ENCODE measurements at places on chromosomes 3 and 15.

- no peak for DNase-seq
Observed at GRCh38 chr3:184896336-184896735, 84.4 kb downstream of the VPS8 start.

DNA sequence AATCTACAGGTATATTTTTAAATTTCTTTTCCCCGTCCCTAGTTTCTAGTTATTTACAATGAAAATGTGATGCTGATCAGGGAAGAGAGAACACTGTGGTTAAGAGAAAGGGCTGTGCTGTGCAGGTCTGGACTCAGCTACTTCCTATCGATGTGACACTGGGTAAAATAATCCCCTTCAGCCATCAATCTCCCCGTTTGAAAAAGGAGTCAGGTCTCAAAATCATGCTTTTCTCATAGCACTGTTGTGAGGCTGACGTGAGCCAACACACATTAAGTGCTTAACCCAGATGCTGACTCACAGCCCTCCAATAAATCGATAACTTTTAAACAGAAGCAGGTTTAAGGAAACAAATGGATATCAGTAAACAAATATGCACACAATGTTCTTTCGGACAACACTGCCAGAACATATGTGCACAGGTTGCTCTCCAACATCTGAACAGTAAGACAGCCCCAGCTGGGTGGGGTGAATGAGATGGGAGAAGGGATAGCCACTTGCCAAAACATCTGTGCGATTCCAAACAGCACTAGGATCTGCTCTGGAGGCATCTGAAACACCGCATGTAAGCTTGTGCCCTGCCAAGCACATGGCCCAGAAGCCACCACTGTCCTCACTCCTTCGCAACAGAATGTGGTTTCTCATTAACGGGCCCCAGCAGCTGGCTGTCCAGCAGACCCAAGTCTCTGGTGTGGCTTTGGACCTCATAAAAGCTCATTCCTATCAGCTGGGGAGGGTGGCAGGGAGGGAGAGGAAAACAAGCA, 143.2 kb upstream of the PRICKLE2 start:
- no peak for DNase-seq

DNA sequence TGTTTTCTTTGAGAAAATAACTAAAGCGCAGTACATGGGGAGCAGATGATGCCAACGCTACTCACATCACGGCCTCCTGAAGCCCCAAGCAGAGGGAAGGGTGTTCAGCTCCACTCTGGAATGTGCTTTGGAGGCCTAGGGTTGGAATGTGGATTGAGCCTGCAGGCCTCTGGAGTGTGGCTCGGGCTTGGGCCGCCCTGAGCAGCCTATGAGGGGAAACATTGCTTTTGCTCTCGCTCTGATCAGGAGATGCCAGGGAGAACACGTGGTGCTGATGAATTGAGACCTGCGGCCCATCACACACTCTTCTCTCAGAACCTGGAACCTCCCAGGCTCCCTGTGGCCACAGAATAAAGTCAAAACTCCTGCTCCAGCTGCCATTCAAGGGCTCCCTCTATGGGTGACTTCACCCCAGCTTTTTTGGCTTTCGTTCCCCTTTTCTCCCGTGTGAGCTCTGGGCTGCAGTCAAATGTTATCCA, 23.3 kb downstream of the CCDC13 start:
- no peak for DNase-seq

DNA sequence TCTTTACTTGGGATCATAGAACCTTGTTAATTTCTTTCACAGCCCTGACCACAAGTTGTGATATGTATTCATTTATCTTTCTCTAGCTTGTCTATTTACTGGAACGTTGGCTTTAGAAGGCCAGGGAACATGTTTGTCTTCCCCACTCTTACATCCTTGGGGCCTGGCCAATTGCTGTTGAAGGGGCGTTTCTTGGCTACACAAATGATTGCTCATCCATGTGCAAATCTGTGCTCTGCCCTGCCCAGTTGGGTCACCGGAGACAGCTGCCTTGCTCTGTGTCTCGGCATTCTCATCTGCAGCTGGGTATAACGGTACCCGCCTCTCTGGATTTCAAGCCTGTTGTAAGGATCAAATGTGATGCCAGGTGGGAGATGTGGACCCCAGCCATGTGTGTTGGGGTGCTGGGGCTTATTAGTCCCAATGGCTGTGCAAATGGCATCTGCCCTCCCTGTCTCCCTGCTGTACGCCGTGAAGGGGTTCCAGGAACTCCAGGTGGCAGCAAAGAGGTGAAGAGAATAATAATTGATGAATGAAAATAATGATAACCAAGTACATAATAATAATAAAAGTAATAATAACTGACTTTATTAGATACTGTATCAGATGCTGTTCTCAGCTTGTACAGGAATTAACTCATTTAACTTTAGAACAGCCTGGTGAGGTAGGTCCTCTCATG, 24.0 kb upstream of the TLE3 start:
- DNase-seq = no peak

DNA sequence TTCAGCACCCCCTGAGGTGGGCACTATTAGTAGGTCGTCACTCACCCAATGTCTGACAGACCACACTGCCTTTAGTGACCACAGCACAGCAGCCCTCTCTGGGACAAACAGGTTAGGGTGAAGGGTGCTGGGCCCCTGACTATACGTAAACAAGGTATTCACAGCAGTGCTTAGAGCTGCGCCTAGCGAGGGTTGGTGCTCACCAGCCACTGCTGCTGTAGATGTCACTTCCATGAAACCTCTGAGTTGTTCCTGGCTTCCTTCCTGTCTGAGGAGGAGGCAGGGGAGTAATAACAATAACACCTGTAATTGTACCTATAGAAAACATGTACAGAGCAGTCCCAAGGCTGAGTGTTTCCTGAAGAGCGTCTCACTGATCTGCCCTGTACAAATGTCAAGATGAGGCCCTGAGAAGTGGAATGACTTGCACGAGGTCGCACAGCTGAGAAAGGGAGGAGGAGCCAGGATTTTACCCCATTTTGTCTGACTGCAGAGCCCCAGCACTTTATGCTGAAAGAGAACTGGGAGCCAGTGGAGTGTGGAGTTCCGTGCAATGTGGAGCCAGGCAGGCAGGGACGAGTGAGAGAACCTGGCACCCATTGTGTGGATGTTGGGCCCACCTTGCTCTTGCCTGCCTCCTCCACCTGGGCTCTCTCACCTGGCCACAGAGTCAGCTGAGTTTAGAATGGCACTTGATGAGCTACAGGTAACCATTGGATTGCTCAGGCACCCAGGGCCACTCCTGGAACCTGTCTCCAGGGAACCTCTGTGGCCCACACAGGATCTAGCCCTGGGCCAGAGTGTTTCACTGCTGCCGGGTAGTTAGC, 93.8 kb downstream of the DNAJB8 start:
- DNase-seq = no peak

GRCh38 chr3:122961146-122961545, 66.4 kb downstream of the SEMA5B start:
- no peak for DNase-seq

- no peak for DNase-seq
Observed at GRCh38 chr3:127387556-127388153, 99.8 kb upstream of the PRR20G start.

GRCh38 chr3:53721187-53722119, 124.8 kb downstream of the CHDH start:
- DNase-seq = no peak

- DNase-seq = no peak
Observed at GRCh38 chr15:27327467-27328025, 356.6 kb downstream of the GABRG3 start.

DNA sequence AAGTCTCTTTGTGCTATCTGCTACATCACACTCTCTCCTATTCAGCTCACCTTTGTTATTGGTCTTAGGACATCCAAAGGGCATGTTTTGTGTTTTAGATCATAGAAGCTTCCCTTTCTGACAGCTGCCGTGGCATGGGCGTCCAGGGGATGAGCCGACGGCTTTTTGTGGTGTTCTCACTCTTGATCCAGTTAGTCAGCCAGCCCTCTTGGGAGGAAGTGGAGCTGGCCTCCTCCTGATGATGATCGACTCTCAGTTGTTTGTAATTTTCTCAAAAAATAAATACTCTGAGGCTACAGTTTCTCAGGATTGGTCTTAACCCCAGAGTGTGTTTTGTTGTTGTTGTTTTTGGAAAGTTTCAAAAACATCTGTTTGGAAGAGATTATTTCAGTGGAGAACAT, 34.4 kb downstream of the BOC start:
- DNase-seq = no peak

DNA sequence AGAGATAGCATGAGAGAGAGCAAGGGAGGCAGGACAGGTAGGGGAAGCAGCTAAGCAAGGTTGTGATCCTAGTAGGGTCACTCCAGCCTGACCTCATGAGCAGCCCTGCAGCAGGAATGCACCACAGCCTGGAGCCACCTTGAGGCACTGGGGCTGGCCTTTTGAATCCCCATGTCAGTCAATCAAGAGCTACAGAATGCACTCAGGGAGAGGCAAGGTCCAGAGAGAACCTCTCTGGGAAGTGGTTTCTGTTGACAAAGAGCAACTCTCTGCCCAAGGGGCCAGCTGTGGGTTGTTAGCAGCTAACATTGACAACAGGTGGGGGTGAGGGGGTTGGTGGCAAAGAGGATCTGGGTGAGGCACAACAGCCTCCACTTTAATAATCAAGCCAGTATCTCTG, 54.6 kb downstream of the TRANK1 start:
- DNase-seq = no peak

- no peak for DNase-seq
Observed at GRCh38 chr15:71219645-71220044, 104.4 kb downstream of the THSD4 start.

DNA sequence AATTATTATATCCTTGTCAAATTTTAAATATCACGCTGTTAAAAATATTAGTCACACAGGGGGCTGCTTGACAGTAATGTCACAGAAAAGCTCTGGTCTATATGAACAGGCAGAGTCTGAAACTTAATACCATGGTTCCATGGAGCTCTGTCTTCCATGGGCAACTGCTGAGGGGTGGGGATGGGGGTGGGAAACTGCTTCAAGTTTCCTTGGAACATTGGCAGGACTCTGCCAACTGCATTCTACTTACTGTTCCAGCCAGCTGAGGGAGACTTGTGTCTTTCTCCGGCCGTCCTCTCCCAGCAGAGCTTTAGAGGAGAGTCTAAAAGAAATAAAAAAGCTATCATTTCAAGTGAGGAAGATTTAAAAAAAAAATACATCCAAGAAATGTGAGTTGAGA, 348.7 kb downstream of the ZIC1 start:
- DNase-seq = no peak

DNA sequence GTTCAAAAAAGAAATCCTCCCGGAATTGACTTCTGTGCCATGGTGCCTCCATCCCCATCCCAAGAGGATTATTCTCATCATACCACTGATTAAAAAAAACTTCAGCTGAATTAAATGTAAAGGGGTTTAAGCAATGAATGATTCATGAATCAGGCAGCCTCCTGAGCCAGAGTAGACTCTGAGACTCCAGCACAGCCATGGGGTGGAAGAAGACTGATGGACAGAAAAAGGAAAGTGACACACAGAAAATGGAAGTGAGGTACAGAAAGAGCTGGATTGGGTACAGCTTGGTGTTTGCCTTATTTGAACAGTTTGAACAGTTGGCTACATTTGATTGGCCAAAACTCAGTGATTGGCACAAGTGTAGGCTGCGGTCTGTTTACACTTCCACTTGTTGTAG, 224.8 kb upstream of the ATP10A start:
- no peak for DNase-seq

GRCh38 chr3:4983739-4984510, 4.7 kb downstream of the BHLHE40 start:
- peak; percentile 68 for DNase-seq

- DNase-seq = no peak
Observed at GRCh38 chr3:54970895-54971294, 43.0 kb upstream of the LRTM1 start.

DNA sequence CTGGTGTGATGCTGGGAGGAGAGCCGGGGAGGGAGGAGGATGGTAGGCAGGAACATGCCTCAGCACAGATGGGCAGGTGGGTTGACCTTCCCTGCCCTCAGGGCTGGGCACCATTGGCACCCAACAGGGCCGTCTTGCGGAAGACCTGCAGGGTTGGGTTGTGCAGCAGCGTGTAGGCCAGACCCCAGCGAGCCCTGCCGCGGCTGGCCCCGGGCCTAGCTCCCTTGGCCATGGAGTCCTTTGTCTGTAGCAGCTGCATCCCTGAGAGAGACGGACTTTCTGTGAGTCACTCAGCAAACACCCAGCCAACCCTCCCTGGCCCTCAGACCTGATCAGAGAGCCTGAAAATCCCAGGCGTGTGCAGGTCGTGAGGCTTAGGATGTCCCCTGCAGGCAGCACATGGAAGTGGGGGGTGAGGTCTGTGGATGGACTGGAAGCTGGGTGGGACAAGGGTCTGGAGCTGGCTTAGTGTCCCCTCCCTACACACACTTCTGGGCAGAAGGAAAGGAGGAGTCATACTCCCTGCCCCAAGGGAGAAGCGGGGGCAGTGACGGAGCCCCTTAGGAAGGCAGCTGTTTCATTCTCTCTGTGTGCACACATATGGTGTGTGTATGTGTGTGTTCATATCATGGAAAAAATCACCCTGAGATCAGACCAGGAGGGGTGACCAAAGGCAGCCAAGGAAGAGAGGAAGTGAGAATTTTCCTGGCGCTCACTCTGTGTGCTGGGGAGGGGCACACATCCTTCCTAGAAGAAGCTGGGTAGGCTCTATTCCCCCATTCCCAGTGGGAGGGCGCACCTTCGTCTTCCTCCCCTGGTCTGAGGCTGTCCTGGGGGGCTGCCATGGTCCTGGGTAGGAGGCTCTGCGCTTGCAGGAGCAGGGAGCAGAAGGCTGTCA, 6.7 kb downstream of the ISLR start:
- no peak for DNase-seq

- DNase-seq = no peak
Observed at GRCh38 chr3:134299185-134299887, 48.7 kb upstream of the RYK start.

GRCh38 chr3:32835961-32836360, 18.2 kb downstream of the TRIM71 start:
- DNase-seq = no peak

DNA sequence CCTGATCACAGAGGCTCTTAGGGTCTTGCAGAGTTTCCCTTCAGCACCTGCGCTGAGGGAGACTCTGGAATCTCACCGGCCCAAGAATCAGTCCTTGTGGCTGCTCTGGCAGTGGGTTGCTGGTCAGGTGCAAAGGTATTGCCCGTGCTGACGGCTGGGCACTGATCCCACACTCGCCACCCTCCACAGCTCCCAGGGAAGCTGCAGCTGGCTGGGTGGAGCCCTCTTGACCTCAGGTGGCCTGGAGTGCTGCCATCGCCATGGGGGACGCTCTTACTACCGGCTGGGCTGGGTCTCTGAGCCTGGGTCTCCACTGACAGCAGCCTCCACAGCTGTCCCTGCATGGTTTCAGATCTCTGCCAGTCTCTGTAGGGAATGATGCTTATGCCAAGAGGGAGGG, 52.6 kb upstream of the EPHB3 start:
- DNase-seq = no peak
